Naive thymus-derived CD4-positive, alpha-beta T cell (primary cell): ENCODE measurements at places on chromosomes 5 and 9. TPM values are rescaled to one million over a fixed set of nuclear protein-coding genes. Genes with fewer than 3 reads are reported as not detected.

DNA sequence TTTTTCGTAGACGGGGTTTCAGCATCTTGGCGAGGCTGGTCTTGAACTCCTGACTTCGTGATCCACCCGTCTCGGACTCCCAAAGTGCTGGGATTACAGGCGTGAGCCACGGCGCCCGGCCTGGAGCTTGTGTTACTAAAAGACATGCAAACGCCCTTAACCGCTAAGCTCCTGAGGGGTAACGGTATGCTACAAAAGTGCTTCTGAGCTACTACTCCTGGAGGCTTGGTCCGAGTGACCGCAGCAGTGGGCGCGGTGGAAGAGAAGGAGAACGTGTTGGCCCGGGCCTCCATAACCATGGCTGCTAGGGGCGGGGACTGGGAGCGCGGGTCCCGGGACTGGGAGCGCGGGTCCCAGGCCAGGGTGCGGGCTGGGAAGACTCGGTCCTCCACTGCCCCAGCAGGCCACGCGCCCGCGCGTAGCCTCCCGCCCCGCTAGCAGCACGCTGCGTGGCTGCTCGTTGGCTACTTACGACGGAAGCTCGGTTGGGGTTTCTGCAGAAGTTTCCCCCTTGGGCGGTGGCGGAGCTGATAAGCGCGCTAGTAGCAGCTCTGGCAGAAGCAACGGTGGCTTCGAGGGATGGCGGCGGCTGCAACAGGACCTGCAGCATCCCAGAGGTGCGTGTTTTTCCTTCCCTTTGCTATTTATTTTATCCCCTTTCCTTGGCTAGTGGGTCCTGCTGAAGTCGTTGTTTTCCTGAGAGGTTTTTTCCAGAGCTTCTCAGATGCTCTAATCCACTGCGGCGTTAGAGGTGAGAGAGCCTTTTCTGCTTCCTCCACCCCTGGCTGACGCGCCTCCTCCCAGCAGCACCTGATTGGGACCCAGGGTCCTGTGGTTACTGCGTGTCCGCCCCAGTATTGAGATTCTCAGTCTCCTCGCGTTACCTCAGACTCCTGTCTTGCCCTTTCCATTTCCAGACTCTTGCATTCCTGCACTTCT is 69.2 kb upstream of the CCDC180 start:
- H3K4me3 ChIP-seq: peak overlapping the region; percentile 71
- DNase-seq: peak; percentile 79
- no peaks in the 10 kb centered on the region for H3K36me3 ChIP-seq

Gene SLC34A3
- total RNA-seq: 0.16 TPM

Gene COL5A1
- total RNA-seq: 0.16 TPM

DNA sequence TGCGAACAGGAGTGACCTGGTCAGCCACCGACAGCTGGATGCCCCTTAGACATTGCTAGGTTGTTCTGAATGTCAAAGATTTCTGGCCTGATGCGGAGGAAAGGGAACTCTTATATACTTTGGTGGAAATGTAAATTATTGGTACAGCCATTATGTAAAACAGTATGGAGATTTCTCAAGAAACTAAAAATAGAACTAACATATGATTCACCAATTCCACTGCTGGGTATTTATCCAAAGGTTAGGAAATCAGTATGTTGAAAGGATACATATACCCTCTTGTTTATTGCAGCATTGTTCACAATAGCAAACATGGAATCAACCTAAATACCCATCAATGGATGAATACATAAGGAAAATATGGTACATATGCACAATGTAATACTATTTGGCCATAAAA is 31.8 kb downstream of the DMRT3 start:
- no peaks in the 10 kb centered on the region for H3K36me3 ChIP-seq

DNA sequence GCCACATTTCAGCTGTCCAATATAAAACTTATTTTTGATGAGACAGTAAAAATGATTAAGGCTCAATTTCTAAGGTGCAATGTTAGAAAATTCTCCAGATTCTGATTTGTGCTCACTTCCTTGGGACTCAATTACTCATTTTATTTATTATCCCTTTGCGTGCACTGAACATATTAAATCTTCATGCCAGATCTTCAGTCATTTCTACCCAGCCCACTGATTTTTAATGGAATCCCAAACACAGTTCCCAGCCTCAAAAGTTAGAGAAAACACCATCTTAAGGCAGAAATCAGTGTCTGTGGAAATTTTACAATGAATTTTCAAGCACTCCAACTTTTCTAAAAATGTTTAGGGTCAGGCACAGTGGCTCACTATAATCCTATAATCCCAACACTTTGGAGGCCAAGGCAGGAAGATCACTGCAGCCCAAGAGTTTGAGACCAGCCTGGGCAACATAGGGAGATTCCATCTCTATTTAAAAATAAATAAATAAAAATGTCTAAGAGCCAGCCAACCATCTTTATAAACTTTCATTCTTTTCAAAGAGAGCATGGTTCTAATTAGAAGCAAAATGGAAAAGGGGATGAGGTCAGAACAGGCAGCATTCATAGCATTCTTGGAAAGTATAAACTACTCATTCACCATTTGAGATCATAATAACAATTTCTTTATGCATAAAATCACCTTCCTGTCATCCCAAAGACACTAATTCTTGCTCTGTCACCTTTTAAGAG is 53.7 kb downstream of the TLE1 start:
- H3K27ac ChIP-seq: no peak overlapping the region
- H3K36me3 ChIP-seq: no peaks in the 10 kb centered on the region
- H3K27me3 ChIP-seq: no peaks in the 10 kb centered on the region
- no peak for DNase-seq
- no peak overlapping the region for H3K4me3 ChIP-seq
- no peaks in the 10 kb centered on the region for H3K4me1 ChIP-seq

DNA sequence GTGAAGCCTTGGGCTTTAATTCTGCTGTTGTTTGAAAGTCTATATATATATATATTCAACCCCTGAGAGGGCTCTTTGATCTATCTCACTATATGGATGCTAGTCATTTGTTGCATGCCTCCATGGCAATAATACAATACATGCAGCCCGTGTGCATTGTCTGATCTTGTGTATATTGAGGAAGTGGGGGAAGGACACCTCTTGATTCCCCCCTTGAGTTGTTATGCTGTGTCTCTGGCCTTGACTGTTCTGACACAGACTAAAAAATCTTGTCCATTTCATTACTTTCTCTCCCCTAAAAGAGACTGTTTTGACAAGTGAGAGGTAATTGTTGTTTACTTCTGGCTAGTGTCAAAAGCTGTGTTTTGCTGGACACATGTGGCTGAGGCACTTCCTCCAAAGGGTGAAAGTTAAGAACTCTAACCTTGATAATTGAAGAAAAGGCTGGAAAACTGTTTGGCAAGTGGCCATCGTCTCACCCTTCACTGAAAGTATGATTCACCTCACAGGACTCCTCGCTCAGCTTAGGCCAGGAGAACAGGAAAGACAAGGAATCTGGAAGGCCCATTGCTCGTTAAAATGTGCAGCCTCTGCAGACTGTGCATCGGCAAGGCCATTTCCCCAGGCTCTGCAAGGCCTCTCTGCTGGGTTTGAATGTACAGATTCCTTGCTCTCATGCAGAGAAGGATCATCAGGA is 304.0 kb downstream of the PRELID2 start:
- no peak overlapping the region for H3K27ac ChIP-seq
- no peak overlapping the region for H3K4me3 ChIP-seq
- no peaks in the 10 kb centered on the region for H3K36me3 ChIP-seq
- no peaks in the 10 kb centered on the region for H3K4me1 ChIP-seq
- H3K27me3 ChIP-seq: no peaks in the 10 kb centered on the region
- DNase-seq: no peak

- H3K27me3 ChIP-seq: no peaks in the 10 kb centered on the region
- DNase-seq: peak; percentile 38
- no peak overlapping the region for H3K27ac ChIP-seq
- no peak overlapping the region for H3K4me3 ChIP-seq
- no peaks in the 10 kb centered on the region for H3K4me1 ChIP-seq
Measured at GRCh38 chr5:115309751-115310370, 13.4 kb upstream of the CCDC112 start.
